Kidney epithelial cell (primary cell): ENCODE measurements at places on chromosomes 6 and 20.

DNA sequence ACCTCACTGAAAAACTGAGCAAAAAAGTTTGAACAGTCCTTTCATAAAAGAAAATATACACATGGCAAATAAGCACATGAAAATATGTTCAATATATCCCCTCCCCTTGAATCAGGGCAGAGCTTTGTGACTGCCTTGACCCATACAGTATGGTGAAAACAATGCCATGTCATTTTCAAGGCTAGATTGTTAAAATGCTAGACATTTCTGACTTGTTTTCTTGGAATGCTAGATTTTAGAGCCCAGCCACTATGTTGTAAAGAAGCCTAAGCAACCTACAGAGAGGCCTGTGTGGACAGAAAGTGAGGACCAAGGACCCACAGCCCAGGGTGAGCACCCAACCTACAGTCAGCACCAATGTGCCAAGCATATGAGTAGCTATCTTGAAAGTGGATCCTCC is 17.1 kb upstream of the ASF1A start:
- DNase-seq: no peak

DNA sequence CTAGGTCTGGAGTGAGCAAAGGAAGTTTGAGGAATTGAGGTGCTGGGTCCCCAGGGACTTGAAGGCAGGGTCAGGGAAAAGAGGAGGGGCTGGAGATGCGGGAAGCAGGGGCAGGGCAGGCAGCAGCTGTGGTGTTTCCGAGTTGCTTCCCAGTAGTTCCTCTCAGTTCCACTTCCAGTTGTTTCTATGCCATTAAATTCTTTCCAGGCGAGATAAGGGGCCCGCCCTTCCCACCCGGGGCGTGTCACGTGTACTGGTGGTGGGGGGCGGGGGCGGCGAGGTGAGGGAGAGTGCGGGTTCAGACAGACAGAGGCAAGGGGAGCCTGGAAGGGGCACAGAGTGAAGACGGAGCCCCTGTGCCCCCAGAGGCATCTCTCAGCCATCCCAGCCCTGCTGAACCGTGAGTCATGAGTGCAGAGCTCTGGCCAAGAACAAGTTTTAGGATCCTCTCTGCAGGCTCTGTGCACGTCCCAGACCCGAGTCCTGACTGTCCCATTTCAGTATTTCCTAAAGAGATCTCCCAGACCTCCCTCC is 977 bp downstream of the TNXB start:
- DNase-seq: no peak

GRCh38 chr20:16100111-16100510 is 473.1 kb downstream of the KIF16B start:
- no peak for DNase-seq

- DNase-seq: no peak
Measured at GRCh38 chr6:105851113-105851580, 235.0 kb upstream of the PRDM1 start.

- no peak for DNase-seq
Measured at GRCh38 chr6:29617782-29618554, 15.0 kb downstream of the GABBR1 start.

DNA sequence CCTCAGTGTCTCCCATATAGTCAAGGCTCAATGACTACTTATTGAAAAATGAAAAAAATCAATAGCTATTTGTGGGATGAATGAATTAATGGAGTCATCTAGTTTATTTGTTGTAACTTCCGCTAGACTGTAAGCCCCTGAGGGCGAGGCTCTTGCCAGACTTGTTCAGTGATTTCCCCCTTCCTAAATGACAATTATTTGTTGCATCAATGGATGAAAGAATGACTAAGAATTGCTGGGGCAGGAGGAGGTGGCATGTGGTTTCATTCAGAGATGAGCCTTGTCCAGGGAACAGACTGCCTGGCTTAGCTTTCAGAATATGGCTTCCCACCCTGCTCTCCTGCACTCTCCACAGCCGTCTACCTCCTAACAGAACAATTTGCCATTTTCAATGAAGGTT is 1.1 kb upstream of the PRELID3B start:
- no peak for DNase-seq
